ENCODE measurements at places on chromosomes 16 and 17. TPM values are rescaled to one million over a fixed set of nuclear protein-coding genes. Genes with fewer than 3 reads are reported as not detected.
A peak's percentile ranks its signal among the peaks of the same experiment; 100 is the strongest.

- DNase-seq: no peak
Measured at GRCh38 chr16:11585460-11586377, 1.0 kb downstream of the LITAF start.

DNA sequence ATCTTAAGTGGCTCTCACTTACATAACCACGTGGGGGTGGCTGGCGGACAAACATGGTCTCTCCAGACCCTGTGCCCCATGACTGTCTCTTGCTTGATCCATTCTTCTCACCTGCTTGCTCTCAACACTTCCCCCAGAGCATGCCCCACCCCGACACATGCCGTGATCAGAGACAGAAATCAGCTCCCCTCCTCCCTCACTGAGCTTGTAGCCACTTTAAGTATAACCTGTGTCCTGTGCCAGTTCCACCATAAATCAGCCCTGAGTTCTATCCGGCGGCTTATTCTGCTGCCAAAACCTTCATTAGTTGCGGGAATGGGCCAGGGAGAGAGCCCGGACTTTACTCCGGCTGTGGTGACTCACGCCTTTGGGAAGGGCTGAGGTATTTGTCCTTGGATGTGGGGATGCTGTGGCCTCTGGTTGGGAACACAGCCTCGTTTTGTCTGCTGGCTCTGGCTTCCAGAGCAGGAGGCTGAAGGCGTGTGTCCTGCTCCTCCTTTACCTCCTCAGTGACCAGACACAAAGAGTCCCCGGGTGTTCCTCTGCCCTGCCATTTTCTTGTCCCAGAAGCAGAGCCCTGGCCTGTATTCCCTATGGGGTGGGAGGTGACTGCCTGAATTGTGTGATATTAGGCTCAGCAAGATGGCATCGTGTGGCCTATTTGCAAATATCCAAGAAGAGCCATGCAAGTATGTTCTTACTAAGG, 21.1 kb downstream of the ANKRD40 start:
- DNase-seq: peak; percentile 86

DNA sequence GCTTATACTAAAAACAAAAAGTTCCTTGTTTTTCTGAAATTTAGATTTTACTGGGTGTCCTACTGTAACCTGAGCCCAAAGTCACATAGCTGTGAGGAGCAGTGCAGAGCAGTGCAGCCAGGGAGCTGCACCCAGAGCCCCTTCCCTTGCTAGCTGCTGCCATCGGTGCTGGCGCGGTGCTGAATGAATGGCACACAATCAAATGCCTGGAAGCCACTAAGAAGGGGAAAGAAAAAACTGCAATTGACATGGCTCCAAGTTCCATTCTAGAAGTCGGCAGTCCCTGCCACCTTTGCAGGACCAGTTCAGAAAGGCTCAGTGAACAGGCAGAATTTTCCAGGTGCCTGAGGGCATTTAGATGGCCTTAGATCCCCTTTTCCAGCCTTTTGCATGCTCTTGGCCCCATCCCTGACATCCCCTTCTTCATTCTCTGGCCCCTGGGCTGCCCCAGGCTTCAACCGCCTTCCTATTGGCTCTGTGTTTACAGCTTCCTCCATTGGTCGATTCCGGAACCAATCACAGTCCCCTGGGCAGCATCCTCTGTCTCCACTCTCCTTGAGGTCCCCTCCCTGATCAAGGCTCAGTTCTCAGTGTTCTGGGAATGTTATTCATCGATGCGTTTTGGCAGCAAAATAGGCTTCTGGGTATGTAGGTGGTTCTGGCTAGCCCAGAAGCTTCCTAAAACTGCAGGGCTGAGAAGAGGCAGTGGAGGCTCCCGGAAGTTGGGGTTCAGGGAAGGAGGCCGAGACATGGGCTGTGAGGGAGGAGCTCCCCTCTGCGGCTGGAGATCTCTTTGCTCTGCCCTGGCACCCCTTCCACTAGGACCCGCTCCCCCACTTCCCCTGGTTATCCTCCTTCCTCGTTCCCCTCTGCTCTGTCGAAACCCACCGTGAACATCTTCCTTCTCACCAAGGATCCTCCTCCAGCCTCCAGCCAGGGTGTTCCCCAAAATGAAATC, 37.9 kb downstream of the ATP2C2 start:
- DNase-seq: no peak

- DNase-seq: peak; percentile 75
Measured at GRCh38 chr17:59848778-59849177, 44.0 kb downstream of the TUBD1 start.

DNA sequence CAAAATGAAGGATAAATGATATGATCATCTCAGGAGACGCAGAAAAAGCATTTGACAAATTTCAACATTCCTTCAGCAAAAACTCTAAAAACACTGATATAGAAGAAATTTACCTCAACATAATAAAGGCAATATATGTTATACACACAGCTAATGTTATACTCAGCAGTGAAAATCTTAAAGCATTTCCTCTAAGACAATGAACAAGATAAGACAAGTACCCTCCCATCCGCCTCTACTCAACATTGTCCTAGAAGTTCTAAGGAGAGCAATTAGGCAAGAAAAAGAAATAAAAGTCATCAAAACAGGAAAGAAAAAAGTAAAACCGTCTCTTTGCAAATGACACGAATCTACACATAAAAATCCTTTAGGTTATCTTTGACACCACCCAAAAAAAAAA, 1432.8 kb downstream of the CDH11 start:
- no peak for DNase-seq

DNA sequence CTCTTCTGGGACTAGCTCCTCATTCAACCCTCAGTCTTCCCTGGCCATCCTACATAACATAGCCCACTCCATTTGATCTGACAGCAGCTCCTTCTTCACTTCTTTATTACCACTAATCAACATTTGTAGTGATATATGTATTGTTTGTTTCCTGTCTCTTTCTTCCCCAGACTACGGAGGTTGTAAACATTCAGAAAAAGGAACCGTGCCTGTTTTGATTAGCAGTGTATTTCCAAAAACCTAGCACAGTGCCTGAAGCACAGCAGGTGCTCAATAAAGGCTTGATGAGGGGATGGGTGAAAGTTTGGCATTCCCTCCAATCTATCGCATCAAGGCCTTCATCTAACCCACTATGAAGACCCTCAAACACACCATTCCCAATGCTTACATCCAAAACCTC, 150.8 kb downstream of the XYLT1 start:
- DNase-seq: no peak

KREMEN2 gene
- 0.66 TPM for polyA plus RNA-seq

GRCh38 chr17:4744999-4745969, 5.6 kb upstream of the CXCL16 start:
- DNase-seq: no peak

- no peak for DNase-seq
Measured at GRCh38 chr16:22635801-22636200, 125.1 kb downstream of the NPIPB5 start.

PCTP gene
- 20.6 TPM for polyA plus RNA-seq

DNA sequence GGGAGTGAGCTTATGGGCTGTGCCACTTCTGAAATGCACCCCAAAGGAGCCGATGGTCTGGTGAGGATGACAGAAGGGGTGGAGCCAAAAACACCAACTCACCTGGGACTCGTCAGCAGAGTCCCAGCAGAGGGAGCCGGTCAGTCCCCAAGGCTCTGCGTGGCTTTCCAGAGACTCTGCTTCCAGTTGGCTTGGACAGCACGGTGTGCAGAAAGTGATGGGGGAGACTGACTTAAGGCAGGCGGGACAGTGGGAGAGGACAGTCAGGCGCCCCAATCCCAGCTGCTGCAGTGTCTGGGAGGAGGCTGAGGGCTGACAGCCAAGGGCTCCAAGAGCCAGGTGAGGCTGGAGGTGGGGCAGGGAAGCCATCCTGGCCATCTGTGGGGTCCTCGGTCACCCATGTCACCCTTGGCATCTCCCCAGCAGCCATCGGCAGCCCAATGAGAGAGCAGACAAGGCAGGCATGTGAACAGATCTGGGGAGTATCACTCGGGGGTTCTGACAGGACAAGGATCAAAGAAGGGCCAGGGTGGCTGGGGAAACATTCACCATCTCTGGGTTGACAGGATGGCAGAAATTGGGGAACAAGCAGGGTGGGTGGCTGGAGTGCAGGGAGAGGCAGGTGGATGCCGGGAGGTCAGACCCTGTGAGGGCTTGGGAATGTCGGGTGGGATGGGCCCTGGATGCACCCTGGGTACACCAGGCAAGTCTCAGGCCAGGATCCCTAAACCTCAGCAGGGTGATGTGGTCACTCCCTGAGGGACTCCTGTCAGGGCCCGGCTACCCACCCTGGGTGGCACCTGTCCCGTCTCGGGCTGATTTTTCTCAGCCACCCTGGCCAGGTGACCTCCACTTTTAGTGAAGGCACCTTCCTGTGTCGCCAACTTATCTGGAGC, 8.9 kb upstream of the KRTAP17-1 start:
- peak; percentile 10 for DNase-seq

DNA sequence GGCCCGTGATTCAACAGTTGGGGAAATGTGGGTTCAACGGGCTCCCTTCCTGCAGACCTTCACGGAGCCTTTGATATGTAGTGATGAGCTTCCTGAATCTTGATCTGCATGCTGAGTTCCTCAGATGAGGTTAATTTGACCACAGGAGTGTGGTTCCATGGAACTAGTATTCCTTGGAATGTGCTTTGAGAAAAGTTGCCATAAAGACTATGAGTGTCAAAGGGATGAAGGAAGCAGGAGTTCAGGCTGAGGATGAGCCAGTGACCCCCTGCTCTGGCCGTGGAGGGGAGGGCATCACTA, 229.2 kb downstream of the MSI2 start:
- no peak for DNase-seq

GRCh38 chr17:74307984-74308773, 17.8 kb upstream of the KIF19 start:
- no peak for DNase-seq

DNA sequence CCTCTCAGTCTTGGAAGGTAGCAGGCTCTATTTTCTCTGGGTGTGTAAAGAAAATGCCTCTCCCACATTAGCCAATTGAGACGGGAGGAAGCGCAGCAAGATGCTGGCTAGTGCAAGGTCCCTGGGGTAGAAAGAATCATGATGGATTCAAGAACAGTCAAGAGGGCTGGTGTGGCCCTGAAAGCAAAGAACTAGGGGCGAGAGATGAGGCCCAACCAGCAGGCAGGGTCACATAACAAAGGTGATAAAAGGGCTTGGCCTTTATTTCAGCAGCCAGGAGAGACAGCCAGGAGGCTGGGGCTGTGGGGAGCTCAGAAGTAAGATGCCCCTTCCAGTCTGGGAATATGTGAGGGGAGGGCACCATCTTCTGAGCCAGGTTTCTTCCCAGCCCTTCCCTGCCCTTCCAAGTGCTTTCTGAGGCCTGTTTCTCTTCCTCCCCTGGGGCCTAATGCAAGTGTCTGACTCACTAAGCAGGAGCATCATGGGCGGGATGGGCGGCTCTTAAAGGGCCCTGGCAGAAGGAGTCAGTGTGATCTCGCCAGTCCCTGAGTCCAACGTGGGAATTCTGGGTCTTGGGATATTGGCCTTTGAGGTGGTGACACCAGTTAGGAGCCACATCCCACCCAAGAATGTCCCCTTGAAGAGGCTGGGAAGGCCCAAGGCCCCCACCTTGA, 3.9 kb upstream of the NLRC5 start:
- DNase-seq: peak; percentile 54

- no peak for DNase-seq
Measured at GRCh38 chr17:34306466-34306865, 12.8 kb upstream of the CCL8 start.

ABCC12 gene
- not detected for polyA plus RNA-seq

- DNase-seq: peak; percentile 27
Measured at GRCh38 chr17:64038331-64039105, 18.1 kb upstream of the ICAM2 start.

BEAN1 gene
- 1.5 TPM for polyA plus RNA-seq

DNA sequence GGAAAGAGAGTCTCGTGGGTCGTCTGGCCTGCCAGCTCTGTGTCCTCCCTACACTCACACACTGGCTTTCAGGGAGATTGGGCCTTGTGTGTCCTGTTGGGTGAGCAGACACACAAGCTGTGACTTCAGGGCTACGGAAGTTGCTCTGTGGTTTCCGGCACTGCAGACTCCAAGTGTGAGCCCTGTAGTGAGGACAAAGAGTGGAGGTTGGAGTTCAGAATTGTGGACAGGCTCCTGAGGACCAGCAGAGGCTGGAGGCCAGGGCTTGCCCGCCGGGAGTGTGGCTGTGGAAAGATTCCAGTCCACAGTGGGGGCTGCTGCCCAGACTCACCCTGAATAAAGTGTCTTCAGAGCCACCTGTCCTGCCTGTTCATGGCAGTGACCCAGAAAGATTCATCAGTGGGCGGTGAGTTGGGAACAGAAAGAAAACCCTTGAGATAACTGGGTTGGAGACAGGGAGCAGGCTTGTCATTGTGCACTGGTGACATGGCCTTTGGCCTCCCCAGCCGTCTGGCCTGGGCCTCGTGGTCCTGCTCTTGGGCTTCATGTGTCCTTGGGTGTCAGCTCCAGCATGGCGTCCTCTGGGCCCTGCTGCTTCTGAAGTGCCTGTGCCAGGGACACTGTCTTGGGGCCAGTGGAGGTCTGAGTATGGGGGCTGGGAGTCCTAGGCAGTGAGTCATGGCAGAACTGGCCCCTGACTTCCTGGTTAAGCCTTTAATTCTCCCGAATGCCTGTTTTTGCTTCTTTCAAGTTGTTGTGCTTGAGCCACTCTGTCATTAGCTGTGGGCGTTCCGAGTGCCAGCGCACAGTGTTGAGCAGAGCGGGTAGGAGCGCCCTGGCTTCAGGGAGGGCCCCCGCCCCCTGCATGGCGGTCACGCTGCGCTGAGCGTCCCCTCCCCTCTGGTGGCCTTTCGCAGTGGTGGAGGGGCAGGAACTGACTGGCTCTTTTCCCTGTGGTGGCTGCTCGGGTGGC, 19.9 kb upstream of the ZNF750 start:
- no peak for DNase-seq

- peak; percentile 65 for DNase-seq
Measured at GRCh38 chr17:75872434-75873351, 5.7 kb downstream of the TRIM47 start.

RPUSD1 gene
- polyA plus RNA-seq: 18.0 TPM

DNA sequence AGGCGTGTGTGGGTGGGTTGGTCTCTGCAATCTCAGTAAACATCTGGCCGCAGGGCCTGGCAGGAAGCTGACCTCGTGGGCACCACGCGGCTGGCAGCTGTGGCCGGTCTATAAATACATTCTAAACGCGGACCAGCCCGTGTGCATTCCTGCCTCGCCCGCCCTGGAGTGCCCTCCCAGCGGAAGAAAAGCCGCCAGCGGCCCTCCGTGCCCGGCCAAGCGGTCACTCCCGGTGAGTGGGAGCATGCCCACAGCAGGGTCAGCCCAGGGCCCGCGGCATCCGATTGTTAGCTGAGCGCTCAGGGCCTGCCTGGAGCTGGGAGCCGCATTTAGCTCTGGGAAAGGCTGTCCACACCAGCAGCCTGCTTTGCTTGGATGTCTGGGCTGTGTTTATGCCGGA, 10.3 kb downstream of the ZNF469 start:
- DNase-seq: no peak

- DNase-seq: peak; percentile 93
Measured at GRCh38 chr17:72413077-72414031, 292.5 kb downstream of the SOX9 start.

- DNase-seq: peak; percentile 74
Measured at GRCh38 chr16:30651124-30652004, 604 bp downstream of the PRR14 start.

DNA sequence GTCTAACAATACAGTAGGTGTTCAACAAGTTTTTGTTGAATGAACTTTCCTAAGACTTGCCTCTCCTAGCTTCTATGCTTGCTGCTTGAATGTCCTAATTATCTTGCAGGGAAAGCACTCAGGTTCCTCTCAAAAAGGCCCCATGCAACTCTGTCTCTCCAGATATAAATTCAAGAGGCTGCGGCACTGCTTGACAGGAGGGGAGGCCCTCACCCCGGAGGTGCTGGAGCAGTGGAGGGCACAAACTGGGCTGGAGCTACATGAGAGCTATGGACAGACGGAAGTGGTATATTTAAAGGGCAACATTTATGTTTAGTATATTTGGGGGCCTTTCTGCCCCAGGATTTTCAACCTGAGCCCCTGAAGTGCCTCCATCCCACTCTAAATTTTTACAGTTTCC, 14.4 kb downstream of the THUMPD1 start:
- DNase-seq: no peak

- peak; percentile 73 for DNase-seq
Measured at GRCh38 chr17:76237859-76238313, 2.4 kb downstream of the RNF157 start.
